ENCODE measurements at places on chromosomes 7 and 10.

DNA sequence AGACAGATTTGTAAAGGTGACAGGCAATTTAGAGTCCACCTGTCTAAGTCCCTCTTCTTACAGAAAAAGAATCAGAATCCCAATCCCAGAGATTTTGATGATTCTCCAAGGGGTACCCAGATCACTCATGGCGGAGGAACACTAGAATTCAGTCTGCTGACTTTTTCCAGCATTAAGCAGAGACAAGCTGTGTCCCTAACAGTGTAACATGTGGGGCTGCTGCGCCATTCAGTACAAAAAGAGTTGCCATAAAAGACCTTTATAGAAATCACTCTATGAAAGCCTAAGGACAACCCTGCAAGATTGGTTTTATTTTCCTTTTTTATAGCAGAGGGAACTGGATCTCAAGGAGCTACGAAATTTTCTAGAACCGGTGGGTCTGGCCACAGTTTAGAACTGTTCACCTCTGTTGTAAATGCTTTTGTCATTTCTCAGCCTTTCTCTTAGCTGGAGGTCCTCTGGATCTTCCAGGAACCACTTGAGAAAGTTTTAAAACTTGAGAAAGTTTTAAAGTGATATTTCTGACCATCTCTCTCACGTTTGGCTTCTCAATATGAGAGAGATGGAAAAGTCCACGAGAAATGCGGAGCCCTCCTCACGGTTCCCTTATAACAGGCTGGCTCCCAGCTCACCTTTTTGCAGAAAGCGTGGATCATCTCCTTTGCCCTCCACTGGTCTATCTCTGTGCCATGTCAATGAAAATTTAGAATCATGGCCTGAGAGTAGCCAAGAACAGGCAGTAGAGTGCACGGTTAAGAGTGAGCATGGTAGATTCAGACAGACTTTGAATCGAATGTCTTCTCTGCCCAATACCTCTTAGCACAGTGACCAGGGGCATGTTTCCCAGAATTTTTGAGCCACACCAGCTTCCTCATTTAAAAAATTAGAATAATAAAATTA lies 826 bp downstream of the GIMAP7 start:
- DNase-seq, result no peak

DNA sequence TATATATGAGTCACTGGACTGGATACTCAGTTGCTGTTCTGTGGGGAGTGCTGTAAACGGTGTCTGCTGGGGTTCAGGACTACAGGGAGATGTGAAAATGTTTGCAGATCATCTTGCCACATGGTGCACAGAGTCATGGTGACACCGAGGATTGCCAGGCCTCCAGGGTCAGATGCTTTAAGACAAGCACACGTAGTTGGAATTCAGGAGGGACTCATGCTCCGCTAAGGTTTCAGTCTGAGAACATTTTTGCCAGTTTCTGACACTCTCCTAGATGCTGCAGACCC lies 211.3 kb downstream of the CXCL12 start:
- DNase-seq, result no peak

- no peak for DNase-seq
These were observed 15.5 kb downstream of the MSRB2 start for GRCh38 chr10:23110722-23111516.

DNA sequence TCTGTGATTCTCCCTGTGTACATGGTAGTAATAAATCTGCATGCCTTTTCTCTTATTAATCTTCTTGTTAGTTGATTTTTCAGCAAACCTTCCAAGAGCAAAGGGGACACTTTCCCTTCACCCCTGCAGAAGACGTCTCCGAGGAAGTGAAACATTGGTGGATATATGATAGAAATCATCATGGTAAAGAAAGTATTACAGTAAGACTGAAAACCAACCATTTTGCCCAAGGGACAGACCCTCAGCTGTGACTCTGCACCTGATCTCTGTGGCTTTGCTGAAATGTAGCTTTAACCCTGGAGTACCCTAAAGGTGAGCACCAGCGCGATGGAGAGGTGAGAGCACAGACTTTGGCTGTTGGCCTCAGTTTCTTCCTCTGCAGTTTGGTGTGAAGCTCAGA lies 32.8 kb upstream of the MYO3A start:
- DNase-seq, result no peak

GRCh38 chr7:73364006-73364728 lies 36.2 kb downstream of the FKBP6 start:
- DNase-seq, result no peak

DNA sequence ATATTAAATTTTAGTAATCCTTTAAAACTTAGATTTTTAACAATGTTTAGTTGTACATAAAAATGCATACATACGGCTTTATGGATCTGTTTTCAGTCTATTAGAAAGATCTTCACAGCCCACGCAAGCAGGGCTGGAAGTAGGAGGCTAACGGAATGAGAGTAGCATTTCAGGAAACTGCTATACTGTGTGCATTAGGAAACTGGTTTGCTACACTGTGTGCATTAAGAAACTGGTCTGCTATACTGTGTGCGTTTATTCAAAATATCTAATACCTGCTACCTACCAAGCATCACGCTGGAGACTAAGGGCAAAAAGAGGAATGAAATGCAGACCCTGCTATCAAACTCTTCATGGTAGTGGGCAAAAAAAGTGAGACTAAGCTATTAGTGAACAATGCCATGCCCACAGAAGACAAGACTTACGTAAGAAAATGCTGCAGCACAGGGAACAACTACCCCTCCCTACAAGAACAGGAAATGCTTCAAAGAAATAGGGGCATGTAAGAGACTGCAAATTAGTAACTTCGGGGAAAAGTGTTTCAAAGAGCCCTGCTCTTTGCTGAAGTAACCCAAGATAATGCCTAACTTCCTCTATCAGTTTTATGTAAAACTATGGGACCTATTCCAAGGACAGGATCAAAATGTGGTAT lies 11.3 kb downstream of the RAB11FIP2 start:
- DNase-seq, result peak; percentile 51

- peak; percentile 65 for DNase-seq
These were observed 21.8 kb upstream of the PIP4K2A start for GRCh38 chr10:22736134-22736533.

DNA sequence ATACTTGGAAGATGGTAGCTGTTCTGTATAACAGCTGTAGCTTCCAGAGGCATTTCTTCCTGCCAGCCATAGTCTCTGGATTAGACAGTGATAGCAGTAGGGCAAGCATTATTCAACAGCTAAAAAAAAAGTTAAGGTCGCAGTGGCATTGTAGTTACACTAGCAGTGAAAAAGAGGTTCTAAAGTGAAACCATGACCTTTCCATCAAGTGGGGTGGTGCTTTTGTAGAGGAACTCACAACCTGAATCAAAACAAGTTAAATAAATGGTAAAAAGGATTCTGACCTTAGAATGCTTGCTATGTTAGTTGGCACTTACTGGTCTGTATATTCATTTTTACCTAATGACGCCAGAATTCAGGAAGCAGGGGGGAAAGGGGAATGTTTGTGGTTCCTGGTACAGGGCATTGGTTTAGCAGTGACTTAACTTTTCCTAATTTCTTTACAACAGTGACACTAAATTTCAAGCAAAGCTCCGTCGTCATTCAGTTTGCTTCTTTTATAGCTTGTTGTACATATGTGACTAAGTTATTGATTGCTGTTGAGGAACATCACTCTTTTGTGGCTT lies 55.0 kb downstream of the GBF1 start:
- peak; percentile 79 for DNase-seq

DNA sequence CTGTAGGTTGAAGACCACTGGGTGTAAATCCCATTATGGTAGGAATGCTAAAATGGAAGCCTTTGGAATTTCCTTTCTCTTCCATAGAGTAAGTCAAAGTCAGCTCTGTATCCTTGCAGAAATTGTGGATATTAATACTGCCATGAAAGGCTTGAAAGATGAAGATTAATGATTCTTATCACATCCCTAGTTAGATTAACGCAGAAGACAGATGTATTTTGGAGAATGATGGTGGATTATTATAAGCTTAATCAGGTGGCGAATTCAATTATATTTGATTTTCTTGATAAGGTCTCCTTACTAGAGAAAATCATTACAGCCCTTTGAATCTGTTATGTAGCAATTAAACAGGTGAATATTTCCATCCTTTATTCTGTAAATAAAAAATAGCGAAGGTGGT lies 270.1 kb downstream of the PHF14 start:
- no peak for DNase-seq

DNA sequence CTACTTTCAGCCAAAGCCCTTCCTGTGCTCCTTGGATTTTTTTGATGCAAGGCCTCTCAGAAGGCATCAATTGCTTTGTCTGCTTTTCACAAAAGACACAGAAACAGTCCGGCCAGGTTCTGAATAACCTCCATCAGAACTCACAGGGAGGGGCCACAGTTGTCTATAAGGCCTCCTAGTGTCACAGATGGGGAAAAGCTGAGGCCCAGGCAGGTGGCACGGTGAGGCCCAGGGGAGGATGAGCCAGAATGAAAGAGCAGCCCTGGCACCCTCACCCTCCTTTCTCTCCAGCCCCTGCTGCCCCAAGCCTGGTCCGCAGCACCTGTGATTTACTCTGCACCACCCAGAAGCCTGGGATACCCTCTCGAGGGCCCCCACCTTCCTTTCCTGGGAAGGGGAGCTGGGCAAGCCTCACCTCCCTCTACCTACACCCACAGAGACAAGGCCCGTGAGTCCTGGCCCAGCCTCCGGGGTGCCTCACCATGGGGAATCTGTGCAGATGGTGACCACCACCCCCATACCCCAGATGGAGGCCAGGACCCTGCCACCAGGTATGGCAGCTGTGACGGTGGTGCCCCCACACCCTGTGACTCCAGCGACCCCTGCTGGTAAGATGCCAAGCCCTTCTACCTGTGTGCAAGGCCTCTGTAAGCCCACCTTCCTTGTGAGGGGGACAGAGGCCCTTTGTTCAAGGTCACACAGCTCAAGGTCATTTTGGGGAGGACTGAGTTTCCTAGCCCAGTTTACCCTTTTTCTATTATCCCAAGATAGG lies 26.2 kb upstream of the ZNF467 start:
- no peak for DNase-seq

DNA sequence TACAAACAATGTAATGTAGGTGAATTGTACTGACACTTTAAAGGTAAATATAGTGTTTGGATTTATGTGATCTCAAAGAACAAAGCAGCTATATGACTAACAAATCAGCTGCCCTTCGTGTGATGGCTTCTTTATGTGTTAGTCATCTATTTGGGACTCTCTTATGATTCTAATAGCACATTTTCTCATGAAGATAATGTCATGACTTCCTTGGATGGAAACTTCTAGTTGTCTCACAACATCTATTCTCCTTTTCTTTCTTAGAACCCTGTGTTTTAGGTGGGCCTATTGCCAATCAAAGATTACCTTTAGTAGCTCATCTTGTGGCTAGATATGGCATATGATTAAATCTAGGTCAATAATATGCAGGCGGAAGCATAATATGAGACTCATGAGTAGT lies 45.0 kb downstream of the TMEM106B start:
- peak; percentile 27 for DNase-seq

GRCh38 chr7:29955799-29956486 lies 33.7 kb downstream of the SCRN1 start:
- no peak for DNase-seq

- DNase-seq, result peak; percentile 31
These were observed 137.4 kb downstream of the TNS3 start for GRCh38 chr7:47444376-47445098.

DNA sequence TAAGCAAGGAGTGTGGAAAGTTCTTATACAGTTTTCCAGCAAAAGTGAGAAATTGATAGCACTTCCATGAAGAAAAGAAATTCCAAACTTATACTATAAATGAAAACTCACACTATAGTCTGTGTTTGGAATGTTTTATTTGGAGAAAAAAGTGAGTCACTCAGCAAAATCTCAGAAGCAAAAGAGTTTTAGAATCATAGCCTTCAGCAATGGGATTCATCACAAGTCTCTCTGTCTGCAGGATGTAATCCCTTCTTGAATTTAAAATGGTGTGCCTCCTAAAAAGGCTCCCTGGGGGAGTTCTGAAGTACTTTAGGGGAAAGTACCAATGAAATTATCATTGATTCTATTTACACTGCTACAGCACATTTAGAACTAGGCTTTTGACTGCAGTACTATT lies 756.4 kb downstream of the XPNPEP1 start:
- DNase-seq, result no peak

DNA sequence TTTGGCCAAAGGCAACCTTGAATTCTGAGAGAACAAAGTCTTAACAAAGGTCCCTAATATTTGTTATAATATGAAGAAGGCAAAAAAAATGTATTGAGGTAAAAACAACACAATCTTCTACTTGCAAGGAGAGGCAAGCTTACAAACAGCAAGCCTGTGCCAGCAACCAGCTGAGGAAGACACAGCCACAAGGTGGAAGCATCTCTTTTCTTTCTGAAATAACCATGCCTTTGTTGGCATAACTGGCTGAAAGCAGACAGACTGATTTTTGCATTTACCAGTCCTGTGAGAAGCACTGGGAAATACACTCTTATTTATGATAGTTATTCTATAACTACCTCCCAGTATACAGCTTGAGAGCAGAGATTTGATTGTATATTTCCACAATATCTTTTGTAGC lies 292.0 kb downstream of the PHTF2 start:
- peak; percentile 7 for DNase-seq

- no peak for DNase-seq
These were observed 49.9 kb downstream of the SIRT1 start for GRCh38 chr10:67934336-67934735.

DNA sequence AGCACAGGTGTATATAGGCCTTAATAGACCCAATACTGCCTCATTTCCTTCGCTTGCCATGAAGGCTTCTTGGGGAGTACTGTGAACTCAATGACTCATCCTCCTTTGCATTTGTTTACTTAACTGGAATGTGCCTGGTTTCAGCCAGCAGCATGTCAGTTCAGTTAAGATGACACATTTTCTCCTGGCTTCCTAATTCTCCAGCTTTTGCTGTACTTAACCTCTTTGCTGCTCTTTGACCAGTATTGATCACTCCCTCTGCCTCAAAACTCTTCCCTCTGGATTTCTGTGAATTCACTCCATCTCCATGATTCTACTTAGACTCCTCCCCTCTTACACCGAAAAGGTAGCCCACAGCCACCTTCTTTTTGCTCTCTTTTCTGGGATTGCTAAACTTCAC lies 135.7 kb downstream of the MAGI2 start:
- peak; percentile 92 for DNase-seq

DNA sequence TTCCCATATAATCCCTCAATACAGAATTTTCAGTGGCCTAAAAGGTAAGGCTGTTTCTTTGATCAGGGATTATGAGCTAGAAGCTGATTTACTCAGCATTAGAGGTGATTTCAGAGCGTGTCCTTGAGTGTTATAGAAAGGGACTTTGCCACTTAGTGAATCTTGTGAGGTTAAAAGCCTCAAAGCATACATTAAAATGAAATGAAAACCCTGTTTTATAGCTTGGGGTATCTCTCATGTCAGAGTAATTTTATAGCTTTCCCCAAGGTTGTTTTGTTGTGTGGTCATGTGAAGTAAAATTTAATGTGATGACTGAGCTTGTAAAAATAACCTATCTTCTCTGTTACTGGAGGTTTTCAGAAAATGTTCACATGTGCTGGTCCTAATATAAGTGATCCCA lies 198.8 kb downstream of the CDCA7L start:
- DNase-seq, result no peak

Measured in amniotic epithelial cell (primary cell).